ENCODE measurements at places on chromosomes 4 and X.

DNA sequence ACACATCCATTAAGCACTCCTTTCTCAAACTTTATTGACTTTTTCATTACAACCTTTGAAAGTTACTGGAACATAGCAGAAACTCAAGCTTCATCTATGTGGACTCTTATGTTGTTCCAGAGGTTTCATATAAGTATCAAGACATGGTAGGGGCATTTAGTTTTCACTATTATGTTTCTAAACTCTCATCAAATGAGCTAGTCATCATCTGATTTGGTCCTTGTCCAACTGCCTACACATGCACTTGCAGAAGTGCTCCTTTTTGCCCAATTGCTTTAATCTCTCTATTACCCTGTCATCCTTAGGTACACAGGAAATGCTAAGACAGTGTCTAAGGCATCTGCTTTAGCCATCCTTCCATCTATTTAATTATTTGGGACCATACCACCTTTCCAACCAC, 42.2 kb upstream of the EPGN start:
- no peak for DNase-seq

- DNase-seq, result no peak
These were observed 180.6 kb downstream of the OPHN1 start for GRCh38 chrX:68252664-68253063.

DNA sequence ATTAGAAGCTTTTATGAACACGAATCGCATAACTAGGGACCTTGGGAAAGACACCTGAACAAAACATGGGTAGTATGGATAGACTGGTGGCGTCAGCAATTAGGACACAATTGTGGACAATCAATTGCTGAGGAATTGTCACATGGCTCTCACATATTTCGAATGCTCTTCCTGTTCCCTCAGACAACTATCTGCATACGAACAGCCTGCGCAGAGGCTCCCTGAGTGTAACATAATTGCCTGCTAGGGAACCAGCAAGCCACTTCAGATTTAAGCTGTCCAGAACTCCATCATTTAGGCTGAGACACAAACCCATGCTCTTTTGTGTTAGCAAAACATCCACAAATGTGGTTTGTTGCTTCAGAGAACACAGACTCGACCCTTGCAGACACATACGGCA, 160.8 kb downstream of the MGST2 start:
- DNase-seq, result no peak

GRCh38 chrX:12946838-12947544, 27.9 kb upstream of the TMSB4X start:
- DNase-seq, result peak; percentile 48

- DNase-seq, result no peak
These were observed 50.0 kb downstream of the RTL5 start for GRCh38 chrX:72081605-72082320.

DNA sequence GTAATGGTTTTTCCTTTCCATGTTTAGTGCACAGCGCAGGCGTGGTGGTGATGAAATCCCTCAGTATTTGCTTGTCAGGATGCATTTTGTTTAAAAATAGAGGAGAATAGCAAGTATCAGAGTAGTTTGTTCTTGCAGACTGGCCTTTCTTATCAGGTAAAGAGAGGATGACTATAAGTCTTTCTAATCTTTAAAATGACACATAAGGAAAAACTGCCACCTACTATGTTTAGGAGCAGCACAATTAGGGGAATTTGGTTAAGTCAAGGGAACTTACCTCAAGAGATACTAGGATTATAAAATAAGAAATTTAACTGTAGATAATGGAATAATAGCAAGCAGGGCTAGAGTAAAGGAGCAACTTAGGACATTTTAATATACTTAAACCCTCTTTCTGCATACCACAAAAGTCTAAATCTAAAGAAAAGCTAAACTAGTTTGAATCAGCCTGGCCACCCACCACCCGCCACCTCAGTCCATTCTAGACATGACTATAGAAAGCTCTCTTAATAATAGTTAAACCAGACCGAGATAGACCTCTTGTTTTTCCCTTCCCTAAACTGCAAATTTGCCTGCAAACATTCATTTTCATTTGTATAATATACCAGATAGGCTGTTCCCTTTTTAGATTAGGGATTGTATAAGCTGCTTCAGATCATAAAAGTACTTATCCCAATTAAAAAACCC, 62.0 kb downstream of the APOOL start:
- no peak for DNase-seq

DNA sequence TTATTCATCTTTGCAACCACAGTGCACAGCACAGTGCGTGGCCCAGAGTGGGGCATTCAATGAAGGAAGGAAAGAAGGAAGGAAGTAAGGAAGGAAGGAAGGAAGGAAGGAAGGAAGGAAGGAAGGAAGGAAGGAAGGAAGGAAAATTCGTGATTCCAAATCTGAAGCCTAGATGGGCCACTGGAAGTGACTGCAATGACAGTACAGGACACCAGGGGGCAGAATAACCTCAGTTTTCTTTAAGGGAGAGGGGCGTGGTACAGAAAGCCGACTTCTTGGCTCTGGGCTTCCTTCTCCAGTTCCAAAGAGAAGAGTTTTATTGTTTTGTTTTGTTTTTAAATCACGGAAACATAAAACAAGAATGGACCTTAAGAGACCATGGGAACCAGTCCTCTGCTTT, 47.8 kb downstream of the APLN start:
- peak; percentile 36 for DNase-seq

- no peak for DNase-seq
These were observed 733 bp upstream of the NAA15 start for GRCh38 chr4:139300431-139301112.

GRCh38 chrX:45851434-45851991, 650.8 kb upstream of the DIPK2B start:
- no peak for DNase-seq

DNA sequence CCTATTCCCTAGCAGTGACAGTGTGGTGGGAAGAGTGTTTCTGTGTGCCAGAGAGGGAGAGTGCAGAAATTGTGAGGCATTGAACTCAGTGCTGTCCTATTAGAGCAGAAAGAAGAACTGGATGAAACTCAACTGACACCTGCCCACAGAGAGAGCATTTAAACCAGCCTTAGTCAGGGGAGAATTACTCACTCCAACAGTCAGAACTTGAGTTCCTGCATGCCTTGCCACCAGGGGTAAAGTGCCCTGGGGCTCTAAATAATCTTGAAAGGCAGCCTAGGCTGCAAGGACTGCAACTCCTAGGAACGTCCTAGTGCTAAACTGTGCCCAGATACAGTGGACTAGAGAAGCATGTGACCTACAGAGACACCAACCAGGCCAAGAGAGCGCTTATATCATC, 12.8 kb downstream of the CYSLTR1 start:
- DNase-seq, result no peak

DNA sequence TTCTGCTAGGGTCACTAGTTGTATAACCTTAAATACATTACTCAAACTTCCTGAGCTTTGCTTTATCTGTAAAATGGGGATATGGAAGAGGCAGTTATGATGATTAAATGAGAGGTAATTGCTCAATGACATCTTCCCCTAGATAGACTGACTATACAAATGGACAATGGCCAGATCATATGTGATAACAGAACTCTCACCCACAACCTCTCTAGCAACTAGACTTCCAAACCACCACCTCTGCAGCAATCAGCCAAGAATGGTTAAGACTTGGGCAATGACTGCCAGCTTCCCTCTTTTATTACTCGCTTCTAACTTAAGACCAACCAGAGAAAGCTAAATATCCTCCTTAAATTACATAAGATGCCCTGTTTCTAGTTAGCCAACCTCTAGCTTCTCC, 2.9 kb upstream of the SEPSECS start:
- DNase-seq, result no peak

DNA sequence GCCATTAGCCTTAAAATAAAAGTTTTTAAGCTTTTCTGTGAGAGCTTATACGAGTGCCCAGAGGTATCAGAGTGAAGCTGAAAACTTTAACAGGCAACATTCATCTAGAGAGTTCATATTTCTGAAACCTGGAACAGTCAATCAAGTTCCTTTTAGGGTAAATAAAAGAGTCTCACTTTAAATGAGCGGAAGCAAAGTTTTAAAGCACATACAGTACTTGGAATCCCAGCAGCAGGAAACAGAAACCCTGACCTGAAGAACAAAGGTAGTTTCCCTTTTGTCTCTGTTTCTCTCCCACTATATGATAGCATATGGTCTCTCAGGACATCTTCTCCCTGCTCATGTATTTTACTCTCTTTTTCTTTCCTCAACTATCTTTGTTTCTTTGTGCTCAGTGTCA, 153.0 kb downstream of the ASB9 start:
- no peak for DNase-seq

Data from stimulated activated CD8-positive, alpha-beta memory T cell treated with anti-CD3 and anti-CD28 coated beads, Interleukin-12 subunit alpha, Interleukin-12 subunit beta, amount 100 ng/mL, for 1 hour (primary cell).